ENCODE measurements at places on chromosomes 2 and 18.

- no peak for DNase-seq
Observed at GRCh38 chr18:8277270-8277669, 332.0 kb upstream of the RAB12 start.

- DNase-seq = no peak
Observed at GRCh38 chr2:231117922-231118613, 6.8 kb downstream of the HTR2B start.

DNA sequence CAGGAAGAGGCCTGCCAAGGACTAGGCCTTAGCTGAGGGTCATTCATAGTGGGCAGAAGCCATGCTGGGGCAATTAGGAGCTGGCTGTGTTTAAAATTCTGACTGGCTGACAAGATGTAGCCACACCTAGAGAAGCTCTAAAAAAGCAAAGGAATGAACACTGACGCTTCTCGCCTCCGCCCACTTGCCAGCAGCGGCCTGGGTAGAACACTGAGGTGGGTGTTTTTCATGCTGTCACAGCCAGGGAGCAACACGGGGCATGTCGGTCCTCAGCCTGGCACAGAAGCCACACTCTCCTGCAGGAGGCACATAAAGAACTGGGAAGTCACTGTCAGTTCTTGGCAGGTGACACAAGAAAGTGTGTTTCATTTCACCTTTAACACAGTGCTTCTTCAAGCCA lies 10.4 kb downstream of the CHST10 start:
- no peak for DNase-seq

DNA sequence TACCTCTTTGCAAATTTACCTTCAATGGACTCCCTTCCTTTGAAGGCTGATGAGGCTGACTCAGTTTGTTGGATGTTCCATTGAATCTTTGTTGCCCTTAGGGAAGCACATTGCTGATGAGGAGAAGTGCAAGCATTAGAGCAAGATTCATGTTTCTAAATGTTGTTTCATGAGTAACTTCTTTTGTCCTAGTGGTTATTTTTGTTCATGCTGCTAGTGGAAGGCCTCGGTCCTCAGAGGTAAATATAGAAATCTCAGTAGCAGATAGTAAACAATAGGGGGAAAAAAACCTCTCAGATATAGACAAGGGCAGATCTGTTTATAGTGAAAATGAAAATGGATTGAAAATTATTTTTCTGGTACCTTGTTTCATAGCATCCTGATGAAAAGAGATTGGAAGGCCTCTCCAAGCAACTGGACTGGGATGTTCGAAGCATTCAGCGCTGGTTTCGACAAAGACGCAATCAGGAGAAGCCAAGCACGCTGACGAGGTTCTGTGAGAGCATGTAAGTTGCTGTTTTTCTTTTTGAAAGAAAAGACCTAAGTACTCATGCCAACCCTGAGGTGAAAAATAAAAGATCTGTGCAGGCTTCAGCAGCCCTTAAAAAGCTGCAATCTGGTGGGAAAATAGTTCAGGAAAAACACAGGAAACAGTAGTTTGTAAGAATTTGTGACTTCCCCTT lies 104.9 kb downstream of the CERS6 start:
- no peak for DNase-seq

DNA sequence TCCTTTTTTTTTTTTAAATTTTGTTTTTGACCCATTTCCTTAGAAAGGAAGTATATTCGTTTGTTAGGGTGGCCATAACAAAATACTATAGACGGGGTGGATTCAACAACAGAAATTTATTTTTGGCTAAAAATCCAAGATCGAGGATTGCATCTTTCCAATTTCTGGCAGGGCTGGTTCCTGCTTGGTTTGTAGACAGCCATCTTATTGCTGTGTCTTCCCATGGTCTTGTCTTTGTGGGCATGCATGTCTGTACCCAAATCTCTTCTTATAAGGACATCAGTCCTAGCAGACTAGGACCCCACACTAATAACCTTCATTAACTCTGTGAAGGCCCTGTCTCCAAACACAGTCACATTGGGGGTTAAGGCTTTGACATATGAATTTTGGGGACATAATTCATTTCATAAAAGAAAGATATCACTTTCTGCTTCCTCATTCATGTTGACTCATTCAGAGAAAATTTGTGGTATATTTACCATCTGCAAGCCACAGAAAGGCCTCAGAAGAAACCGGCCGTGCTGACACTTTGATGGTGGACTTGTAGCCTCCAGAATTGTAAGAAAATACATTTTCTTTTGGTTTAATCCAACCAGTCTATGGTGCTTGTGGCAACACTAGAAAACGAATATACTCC lies 262.1 kb downstream of the LPIN1 start:
- peak; percentile 28 for DNase-seq

GRCh38 chr2:212539072-212539880 lies 674 bp upstream of the ERBB4 start:
- DNase-seq = no peak

GRCh38 chr2:150042500-150043171 lies 444.8 kb downstream of the RND3 start:
- no peak for DNase-seq

Data from RCC 7860 (cell line).